ENCODE measurements at places on chromosomes 6 and 20.

DNA sequence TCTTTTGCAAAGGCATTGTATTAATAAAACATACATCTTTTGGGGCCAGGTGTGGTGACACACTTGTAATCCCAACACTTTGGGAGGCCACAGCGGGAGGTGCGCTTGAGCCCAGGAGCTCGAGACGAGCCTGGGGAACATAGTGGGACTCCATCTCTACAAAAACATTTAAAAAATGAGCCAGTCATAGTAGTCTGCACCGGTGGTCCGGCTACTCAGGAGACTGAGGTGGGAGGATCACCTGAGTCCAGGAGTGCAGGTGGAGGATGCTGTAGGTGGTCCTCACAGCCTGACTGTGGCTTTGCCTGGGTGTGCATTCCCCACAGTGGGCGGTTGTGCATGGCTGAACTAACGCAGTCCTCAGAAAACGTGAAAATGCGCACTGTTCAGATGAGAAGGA lies 162.5 kb downstream of the DLL1 start:
- no peak for DNase-seq

GRCh38 chr6:116200619-116201249 lies 53.1 kb downstream of the TSPYL4 start:
- no peak for DNase-seq

DNA sequence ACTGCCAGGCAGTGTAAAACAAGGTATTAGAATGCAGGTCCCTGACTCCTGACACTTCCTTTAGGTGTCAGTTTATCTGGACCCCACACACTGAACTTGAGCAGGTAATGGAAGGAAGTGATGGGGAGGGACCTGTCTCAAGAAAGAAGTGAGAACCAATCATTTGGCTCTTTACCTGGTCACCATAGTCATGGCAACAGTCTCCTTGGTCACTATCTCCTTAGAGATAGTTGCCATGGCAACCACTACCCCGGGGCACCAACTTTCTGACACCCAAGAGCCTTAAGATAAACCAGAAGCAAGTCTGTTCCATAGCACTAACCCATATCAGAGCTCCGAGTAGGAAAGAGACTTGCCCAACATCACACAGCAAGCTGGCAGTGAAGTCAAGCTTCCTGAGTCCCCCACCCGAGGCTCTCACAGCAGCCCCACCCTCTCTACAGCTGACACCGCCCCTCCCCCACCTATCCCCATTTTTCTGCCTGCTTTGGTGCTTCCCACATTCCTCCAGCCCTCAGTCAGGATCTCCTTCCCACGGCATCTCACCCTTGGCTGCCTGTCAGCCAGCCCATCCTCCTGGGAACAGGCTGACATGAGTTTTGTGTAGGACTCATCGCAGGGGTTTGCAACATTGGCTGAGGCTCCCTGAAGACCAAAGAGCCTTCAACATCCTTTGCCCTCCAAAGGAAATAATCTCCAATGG lies 16.3 kb upstream of the HM13 start:
- DNase-seq = no peak

GRCh38 chr6:606829-607379 lies 50.0 kb downstream of the HUS1B start:
- no peak for DNase-seq

DNA sequence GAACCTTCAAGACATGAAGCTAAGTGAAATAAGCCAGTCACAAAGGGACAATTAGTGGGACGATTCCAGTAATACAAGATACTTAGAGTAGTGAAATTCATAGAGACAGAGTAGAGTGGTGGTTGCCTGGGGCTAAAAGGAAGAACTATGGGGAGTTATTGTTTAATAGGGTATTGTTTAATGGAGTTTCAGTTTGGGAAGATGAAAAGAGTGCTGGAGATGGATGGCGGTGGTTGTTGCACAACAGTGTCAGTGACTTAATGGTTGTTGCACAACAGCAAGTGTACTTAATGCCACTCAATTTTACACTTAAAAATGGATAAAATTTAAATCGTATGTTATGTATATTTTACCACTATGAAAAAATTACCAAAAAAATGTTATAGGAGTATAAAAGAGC lies 209.7 kb upstream of the TENT5A start:
- DNase-seq = no peak

DNA sequence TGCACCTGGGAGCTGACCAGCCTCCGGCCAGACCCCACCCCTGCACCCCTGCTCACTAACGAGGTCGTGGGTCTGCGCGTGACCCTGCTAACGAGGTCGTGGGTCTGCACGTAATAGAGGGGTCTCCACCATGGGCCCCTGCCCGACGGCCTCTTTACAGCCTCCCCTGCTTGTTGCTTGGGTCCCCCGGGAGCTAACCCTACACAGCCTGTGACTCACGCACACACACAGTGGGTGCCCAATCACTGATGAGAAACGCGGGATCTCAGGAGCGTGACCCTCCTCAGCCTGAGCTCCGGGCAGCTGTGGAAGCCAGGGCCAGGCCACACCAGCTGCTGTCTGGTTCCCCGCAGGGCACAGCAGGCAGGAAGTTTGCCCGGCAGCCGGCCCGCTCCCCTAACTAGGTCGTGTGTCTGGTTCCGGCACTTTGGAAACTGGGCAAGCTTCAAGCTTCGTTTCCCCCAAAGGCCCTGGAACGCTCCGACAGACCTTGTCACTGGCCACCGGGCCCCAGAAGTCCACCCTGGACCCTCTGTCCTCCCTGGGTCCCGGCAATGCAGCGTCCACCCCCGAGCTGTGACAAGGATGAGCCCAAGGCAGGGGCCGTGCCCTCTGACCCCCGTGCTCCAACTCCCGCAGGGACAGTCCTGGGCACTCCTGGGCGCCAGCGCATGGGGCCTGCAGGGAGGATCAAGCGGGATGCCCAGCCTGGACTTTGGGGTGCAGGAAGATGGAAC lies 767 bp downstream of the PTK6 start:
- no peak for DNase-seq

- DNase-seq = no peak
Measured at GRCh38 chr6:113103634-113104361, 753.3 kb upstream of the MARCKS start.

DNA sequence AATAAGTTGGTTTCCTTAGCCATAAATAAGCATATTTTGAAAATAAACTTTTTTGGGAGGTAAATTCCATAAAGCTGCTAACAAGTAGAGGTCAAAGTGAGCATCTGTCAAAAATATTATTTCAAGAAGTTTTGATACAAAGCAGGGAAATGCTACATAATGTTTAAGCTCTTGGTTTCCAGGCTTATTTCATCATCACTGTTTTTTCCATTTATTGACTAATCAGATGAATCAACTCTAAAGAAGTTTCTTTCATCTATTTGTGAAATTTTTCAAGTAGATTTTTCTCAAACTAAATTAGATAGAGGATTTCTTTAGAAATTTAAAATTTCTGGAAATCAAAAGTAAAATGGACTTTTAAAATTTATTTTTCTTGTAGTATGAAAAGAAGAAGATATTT lies 89.5 kb upstream of the TBX18 start:
- DNase-seq = no peak

- DNase-seq = no peak
Measured at GRCh38 chr20:38126146-38126921, 38.7 kb downstream of the TGM2 start.

DNA sequence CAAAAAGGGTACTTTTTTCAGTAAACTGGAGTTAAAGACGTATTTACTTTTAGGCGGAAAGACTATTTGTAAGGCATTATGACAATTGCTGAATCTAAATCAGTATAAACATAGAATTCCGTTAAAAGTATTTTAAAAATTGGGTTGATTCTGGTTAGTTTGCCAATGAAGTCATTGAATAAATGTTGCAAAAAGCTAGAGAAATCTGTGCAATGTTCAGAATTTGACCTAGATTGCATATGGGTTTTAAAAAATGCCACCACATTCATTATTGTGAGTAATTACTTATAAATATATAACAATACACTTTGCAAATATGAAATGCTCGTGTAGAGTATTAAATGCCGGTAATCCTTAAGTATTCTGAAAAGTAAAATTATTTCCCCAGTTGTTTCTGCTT lies 116.5 kb upstream of the EEF1E1 start:
- no peak for DNase-seq

- no peak for DNase-seq
Measured at GRCh38 chr6:104558746-104559145, 301.0 kb downstream of the HACE1 start.

- no peak for DNase-seq
Measured at GRCh38 chr6:8268156-8268555, 165.8 kb upstream of the EEF1E1 start.

Measured in H54 (cell line).